CD4-positive, alpha-beta T cell treated with Interleukin-17A for 1 hour (primary cell): ENCODE measurements at places on chromosomes 5 and 9.

DNA sequence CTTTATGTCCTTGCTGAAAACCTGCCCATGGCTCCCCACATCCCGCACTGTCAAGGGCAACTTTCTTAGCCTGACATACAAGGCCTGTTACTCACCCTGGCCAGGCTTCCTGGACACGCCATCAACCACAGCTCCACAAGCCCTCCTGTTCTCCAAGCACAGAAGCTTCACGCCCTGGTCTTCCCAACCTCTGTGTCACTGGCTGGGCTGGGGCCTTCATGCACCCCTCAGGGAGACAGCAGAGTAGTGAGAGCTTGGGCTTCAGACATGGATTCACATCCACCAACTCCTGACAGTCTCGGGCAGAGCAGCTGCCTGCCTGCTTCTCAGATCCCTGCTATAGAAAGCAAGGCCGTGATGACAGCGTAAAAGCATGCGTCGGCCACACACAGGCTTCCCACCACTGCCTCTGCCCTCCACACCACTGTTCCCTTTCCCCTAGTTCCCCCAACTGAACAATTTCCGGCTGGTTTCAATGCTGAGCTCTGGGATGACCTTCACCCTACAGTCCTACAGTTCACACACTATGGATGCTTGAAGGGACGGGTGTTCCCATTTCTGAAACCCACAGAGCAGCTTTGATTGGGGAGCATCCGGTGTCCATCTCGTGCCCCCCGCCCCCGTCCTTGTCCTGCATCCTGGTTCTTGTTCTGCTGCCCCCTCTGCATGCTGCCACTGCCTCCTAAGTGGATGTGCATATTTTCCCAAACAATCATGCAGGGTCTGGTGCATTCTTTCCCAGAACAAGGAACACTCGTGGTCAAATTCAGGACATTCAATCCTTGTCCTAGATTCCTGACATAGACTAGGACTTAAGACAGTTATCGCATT, 33.4 kb upstream of the ADAMTS2 start:
- DNase-seq, result no peak

- DNase-seq, result no peak
Observed at GRCh38 chr9:116897201-116897600, 210.1 kb downstream of the TRIM32 start.

DNA sequence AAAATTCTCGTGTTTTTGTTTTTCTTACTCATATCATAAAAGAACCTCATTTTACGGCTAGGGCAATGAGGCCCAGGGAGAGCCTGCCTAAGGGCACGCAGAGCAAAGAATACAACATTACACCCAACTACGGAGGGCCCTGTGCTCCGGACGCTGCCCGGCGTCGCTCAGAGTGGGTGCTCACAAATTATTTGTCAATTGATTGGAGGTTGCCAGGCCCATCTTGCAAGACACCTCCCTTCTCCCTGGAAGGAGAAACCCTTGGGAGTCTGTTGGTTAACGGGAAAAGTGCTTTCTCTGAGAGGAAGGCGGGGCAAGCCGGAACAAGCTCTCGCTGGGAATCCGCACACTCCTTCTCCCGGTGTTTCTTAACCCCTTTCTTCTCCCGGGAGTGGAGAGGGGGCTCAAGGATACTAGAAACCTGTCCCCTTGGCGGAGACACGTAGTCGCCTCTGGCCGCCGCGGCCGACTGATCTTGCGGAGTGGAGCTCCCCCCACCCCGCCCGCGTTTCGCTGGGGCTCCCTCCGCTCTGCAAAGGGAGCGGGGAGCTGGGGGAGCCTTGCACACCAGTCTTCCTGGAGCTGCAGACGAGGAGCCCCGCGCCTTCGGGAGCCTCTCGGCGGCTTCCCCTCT, 599.3 kb upstream of the SGCD start:
- no peak for DNase-seq

- DNase-seq, result no peak
Observed at GRCh38 chr9:1319436-1319835, 269.3 kb downstream of the DMRT2 start.

GRCh38 chr5:89878140-89879132, 531.1 kb downstream of the CETN3 start:
- no peak for DNase-seq

- no peak for DNase-seq
Observed at GRCh38 chr5:114148253-114148652, 213.6 kb upstream of the KCNN2 start.

DNA sequence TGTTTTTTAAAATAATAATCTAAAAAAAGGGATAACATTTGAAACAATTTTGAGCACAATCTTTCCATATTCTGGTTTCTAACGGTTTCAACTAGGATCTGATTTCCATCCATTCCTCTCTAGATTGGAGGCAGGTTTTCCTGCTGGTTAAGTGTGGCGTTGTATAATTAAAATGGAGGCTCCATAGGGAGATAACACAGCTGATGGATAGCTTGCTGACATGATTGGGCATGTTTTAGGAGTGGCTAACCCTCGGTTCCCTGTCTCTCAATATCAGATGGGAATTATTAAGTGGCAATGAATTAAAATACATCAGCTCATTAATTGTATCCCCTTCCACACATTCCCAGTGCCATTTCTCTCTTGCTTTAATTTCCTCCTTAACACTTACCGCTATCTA, 209.0 kb downstream of the ALDH1A1 start:
- DNase-seq, result no peak

- DNase-seq, result no peak
Observed at GRCh38 chr5:168948746-168949145, 352.2 kb downstream of the SLIT3 start.

GRCh38 chr5:118557251-118557661, 431.1 kb downstream of the DTWD2 start:
- DNase-seq, result no peak

- no peak for DNase-seq
Observed at GRCh38 chr9:127878001-127878651, 651 bp upstream of the AK1 start.

GRCh38 chr5:63854076-63854475, 108.2 kb downstream of the HTR1A start:
- no peak for DNase-seq

DNA sequence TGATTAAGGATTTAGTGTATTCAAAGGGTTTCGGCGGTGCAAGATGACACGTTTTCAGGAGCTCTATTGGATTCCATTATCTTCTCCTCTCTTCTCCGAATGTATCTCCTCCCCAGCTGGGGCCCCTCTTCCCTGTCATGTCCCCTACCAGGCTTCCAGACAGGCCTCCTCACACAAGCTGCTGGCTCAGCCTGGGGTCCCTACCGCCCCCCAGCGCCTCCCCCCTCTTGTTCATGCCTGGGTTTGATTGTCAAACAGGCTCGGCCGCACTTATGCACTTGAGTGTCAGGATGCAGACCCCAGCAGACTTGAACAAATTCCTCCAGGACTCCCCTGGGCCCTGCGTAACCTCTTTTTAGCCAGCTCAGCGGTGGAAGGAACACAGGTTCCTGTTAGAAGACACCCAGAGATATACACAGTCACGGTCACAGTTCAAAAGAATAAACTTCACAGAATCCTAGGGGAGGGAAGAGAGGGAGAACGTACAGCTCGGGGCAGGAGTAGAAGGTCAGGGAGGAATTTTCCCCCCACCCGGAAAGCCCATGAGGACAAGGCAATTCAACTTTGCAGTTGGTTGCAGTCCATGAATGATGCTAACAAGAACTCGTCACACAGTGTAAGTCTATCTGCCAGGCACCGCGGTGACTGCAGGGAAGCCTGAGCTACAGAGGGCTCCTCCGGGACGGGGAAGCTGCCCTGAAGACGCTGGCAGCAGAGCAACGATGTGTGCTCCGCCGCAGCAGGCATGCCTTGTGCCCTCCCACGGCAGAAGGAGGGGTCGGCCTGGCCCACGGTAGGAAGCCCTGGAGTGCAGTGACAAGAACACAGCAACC, 560.0 kb downstream of the BNC2 start:
- DNase-seq, result no peak

DNA sequence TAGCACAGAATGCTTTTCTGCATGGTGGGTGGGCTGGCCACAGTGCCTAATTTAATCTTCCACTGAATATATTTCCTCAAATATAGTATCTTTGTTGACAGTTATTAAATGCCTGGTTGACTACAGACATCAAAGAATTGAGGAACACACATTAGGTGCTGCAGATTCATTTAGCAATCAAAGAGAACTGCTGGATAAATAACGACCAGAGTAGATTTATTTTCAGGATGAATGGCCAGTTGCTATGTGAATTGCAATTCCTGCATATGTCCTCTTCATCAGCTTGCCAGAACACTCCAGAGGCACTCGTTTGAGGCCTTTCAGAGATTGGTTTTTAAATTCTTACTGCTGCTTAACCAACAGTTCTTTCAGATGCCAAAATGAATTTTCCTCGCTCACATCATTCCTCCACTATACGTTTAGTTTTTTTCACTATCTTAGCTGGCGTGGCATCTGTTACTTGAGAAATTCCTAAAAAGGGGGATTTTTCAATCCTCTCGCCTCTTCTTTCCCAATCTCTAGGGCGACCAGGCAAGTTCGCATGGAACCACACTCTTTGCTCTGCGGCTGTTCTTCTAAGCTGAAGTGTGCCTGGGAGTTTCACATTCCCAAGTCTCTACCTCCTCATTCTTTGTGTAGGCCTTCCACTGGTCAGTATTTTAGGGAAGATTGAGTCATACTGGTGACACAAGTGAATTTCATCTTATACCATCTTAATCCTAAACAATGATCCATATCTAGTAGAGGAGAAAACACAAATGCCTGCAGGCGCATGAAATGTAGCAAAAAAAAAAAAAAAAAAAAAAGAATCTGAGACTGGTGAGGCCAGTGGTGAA, 237.1 kb upstream of the NMUR2 start:
- DNase-seq, result no peak

DNA sequence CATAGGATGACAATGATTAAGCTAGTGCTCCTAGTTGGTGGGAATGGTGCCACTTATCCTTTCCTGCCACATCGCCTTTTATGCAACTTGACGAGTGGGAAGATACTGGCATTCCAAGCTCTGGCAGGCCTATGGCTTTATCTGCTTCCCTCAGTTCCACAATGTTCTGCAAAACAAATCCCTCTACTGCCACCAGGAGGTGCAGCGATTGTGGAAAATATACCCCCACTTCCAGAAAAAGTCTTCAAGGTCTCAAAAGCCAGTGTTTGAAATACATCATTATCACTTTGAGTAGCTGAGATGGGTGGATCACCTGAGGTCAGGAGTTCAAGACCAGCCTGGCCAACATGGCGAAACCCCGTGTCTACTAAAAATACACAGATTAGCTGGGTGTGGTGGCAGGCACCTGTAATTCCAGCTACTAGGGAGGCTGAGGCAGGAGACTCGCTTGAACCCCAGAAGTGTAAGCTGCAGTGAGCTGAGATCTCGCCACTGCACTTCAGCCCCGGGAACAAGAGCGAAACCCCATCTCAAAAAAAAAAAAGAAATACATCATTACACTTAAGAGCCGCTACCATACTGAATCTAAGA, 3.4 kb downstream of the CLINT1 start:
- DNase-seq, result peak; percentile 38

- no peak for DNase-seq
Observed at GRCh38 chr5:45035991-45036390, 227.2 kb downstream of the MRPS30 start.
